ENCODE measurements at places on chromosomes 5 and 9.

- DNase-seq, result no peak
Observed at GRCh38 chr5:163498886-163499285, 6.5 kb upstream of the MAT2B start.

DNA sequence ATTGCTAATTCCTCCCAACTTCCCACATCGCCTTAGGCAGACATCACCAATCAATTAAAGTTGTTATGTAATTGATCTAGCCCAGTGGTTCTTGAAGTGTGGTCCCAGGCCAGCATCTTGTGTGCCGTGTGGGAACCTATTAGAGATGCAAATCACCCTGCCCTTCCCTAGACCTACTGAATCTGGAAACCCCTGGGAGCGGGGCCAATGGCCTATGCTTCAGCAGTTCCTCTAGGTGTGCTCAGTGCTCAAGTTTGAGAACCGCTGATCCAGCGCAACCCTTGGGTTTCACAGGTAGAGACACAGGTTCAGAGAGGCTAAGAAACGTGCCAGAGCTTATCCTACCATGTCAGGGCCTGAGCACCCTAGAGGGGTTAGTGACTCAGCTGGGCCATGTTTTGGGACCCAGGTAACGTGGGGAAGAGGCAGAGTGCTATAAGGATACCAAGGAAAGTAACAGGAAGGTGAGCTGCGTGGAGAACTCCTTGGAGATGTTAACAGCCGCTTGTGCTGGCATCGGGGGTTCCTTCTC lies 4.4 kb downstream of the SLC34A1 start:
- no peak for DNase-seq

DNA sequence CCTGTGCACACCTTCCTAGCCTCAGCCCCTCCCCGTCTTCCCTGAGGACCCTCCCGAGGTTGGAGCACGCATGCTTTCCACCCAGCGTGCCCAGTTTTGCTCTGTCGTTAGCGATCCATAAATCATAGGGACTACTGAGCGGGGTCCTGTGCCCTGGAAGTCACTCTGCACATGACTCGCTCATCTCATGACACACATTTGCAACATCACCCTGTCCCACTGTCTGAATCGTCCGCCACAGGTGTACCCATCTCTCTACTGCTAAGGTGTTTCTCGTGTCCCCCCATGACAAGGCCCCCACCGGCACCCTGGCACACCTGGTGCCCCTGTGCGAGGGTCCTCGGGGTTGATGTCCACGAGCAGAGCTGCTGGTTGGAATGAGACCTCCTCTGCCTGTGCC lies 69.0 kb upstream of the BARHL1 start:
- DNase-seq, result no peak

- no peak for DNase-seq
Observed at GRCh38 chr5:160835818-160836528, 16.0 kb downstream of the ATP10B start.

DNA sequence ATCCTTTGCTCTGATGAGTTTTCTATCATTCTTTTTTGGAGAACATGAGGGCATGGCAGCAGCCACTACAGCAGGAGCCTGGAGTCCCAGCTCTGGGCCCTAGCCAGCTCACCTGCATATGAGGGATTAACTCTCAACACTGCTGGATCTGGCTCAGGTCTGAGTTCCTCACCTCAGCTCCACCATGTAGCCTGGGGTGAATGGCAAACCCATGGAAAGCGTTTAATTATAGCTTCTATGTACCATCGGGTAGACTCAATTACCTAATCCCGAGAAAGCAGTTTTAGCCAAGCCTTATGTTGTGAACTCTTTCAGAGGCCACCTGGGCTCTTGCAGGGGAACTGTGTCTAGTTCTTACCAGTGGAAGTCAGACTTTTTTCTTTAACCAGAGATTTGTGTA lies 3.9 kb upstream of the S100Z start:
- no peak for DNase-seq

- no peak for DNase-seq
Observed at GRCh38 chr5:112467485-112467884, 48.4 kb upstream of the EPB41L4A start.

GRCh38 chr5:38463634-38464521 lies 92.6 kb downstream of the LIFR start:
- DNase-seq, result no peak

Data from B cell (primary cell).